ENCODE measurements at places on chromosomes 2 and 18. TPM values are rescaled to one million over a fixed set of nuclear protein-coding genes. Genes with fewer than 3 reads are reported as not detected.

PLCL1 gene
- 1.3 TPM for total RNA-seq

GRCh38 chr2:120865656-120866055 lies 130.0 kb downstream of the GLI2 start:
- DNase-seq: no peak

DNA sequence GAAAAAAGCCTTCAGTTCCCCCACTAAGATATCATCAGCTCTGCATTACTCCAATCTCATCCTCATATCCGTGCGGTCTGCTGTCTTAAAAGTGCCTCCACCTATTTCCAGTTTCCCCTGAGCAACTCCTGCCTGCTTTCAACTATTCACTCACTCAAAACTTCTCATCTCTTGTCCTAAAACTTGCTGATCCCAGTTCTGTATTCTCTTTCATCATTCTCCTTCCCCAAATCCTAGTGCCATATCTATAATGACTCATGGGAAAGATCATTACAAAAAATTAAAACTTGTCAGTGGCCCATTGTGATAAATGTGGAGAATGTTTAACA lies 20.0 kb downstream of the ACVR1 start:
- DNase-seq: no peak

- no peak for DNase-seq
Observed at GRCh38 chr2:28809927-28810326, 707 bp upstream of the SPDYA start.

QPCT gene
- 1.1 TPM for total RNA-seq

LIMS3 gene
- total RNA-seq: 0.88 TPM

GRCh38 chr2:197080578-197081216 lies 154.2 kb upstream of the PGAP1 start:
- no peak for DNase-seq

All from activated naive CD8-positive, alpha-beta T cell treated with anti-CD3 and anti-CD28 coated beads, Interleukin-2, amount 10 ng/mL, durations not matched to agents 7 days and 5 days (primary cell).